Posterior vena cava (tissue), 2 donors: ENCODE measurements at places on chromosomes 1 and 21. TPM values are rescaled to one million over a fixed set of nuclear protein-coding genes. Genes with fewer than 3 reads are reported as not detected.

NECTIN4 gene
- 0.19 TPM for total RNA-seq

KRTAP19-1 gene
- total RNA-seq = not detected

AADACL4 gene
- not detected for total RNA-seq

HIVEP3 gene
- total RNA-seq = 5.5 TPM

RGS13 gene
- 1.2 TPM for total RNA-seq

SPRR1A gene
- not detected for total RNA-seq

CFHR3 gene
- total RNA-seq = 0.38 TPM

SPRR2F gene
- not detected for total RNA-seq

TOR1AIP2 gene
- 57.1 TPM for total RNA-seq

IGFN1 gene
- total RNA-seq = 0.90 TPM

DNA sequence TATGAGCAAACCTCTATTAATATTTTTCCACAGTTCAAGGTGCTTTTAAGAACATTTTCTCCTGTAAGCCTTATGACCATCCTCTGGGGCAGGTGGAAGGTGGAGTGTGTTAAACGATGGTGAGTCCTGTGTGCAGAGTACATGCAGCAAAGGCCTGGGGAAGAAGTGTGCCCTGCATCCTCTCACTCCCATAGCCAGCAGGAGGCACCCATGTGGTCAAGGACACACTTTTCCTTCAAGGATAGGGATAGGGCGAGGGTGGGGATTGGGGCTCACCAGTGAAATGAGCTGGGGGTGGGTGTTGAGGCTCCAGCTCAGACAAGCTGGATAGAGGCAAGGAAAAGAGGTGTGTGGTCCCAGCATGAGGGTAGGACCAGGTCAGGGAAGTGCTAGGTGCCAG is 120.8 kb upstream of the KCNE2 start:
- DNase-seq = no peak

- no peak for DNase-seq
These were observed 10.5 kb downstream of the MTX1 start for GRCh38 chr1:155218854-155219591.

- DNase-seq = peak; percentile 97
These were observed 699 bp downstream of the MAP3K6 start for GRCh38 chr1:27366113-27366410.

- no peak for DNase-seq
These were observed 84.2 kb upstream of the RGS2 start for GRCh38 chr1:192724670-192725069.

GRCh38 chr1:32972814-32973428 is 8.3 kb upstream of the RNF19B start:
- DNase-seq = peak; percentile 85

- DNase-seq = no peak
These were observed 185.4 kb downstream of the OMA1 start for GRCh38 chr1:58361134-58361533.

DNA sequence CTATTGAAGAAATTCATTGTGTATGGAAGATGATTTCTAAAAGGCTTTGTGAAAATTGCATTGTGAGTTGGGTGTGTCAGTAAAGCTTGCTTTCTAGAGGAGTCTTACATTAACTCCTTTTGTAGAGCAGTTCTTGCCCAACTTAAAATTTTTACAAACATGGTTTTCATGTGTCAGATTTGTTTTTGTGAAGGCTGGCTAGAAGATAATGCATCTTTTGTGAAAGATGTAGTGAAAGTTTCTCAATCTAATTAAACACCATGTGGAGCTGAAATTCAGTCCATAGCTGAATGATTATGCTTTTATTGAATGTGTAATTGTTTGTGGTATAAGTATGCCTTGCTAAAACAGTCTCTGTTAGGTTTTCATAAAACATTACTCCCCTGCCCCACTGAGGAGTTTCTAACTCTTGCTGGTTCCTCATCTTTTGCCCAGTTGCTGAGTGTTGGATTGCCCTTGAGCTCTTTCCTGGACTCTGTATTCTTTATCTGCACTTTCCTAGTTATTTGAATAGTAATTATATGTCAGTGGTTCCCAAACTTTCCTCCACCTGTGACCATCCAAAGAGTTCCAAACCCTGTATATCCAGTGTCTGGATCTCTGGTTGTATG is 38.0 kb downstream of the KCTD3 start:
- no peak for DNase-seq

- no peak for DNase-seq
These were observed 60.4 kb upstream of the TNFSF4 start for GRCh38 chr1:173267453-173267945.

DNA sequence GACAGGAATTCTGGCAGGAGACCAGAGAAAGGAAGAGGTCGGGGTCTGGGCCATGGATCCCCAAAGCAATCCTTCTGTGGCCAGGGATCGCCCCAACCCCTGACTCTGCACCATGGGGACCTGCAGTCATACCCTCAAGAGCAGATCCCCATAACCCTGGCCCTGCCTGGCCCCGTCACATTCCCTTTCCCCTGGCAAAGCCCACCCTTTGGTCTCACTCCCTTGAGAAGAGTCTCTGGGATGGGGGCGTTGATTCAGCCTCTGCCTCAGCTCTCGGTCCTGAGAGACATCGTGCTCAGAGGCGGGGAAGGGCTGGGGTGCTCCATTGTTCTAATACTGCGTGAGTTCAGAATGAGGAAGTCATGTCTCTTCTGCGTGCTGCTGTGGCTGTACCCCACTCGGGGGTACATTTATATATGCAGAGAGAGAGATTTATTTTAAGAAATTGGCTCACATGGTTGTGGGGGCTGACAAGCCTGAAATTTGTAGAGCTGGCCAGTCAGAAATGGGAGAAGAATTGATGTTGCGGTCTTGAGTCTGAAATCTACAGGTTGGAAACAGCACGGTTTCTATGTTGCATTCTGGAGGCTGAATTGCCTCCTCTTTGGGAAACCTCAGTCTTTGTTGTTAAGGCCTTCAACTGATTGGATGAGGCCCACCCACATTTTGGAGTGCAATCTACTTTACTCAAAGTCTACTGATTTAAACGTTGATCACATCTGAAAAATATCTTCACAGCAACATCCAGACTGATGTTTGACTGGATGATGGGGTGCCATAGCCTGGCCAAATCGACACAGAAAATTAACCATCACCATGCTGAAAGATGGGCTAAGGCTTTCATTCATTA is 4.2 kb upstream of the PADI2 start:
- DNase-seq = no peak

DNA sequence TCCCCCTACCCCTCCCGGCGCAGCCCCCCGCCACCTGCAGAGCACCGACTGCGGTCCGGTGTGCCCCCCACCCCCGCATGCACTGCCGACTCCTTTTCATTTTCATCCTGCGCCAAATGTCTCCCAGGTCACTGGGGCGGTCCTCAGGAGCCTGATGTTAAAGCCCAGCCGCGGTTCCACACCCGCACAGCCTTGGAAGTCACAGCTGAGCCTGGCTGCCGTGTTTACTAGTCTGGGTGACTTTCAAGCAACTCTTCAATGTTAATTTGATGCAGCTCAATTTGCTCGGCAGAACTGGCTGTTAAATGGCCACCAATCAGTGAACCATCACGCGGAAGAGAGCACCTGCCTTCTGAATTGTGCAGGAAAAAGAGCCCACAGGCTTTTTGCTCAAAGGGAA is 27.2 kb downstream of the THAP3 start:
- DNase-seq = no peak

DNA sequence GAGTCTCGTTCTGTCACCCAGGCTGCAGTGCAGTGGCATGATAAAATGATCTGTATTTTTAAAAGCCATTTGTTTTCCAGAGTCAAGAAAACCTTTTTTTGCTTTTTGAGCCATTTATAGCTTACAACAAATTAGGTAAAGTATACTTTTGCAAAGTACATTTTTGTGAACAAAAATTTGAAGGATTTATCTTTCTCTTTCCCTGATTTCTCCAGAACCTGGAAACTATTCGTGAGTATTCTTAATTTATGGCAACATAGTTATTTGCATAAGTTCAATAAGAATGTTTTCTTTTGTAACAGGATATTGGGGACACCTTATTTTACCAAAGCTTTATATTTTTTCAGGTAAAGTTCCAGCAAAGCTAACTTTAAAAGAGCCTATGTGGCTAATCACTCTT is 37.4 kb upstream of the SLC35F3 start:
- no peak for DNase-seq

GRCh38 chr1:166691476-166691875 is 147.8 kb upstream of the POGK start:
- no peak for DNase-seq

DNA sequence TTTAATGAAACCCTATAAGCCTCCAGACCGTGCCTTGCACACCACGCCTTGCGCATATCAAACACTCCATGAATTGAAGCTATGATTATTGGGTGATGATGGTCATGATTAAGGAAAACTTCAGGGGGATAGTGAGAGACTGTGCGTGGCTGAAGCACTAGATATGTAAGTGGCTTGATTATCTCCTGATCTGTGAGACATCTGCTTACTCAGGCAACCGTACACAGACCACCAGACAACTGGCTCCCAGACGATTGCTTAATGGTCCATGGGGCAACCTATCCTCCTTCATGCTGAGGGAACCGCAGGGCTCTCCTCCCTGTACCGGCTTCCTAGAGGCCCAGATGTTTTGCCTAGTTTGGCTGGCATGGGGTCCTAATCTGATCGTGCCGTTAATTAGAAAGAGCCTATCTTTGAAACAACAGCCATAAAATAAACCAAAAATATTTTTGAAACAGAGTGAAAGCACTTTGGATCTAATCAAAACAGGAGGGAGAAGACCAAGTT is 51.6 kb downstream of the IRF2BP2 start:
- no peak for DNase-seq

DNA sequence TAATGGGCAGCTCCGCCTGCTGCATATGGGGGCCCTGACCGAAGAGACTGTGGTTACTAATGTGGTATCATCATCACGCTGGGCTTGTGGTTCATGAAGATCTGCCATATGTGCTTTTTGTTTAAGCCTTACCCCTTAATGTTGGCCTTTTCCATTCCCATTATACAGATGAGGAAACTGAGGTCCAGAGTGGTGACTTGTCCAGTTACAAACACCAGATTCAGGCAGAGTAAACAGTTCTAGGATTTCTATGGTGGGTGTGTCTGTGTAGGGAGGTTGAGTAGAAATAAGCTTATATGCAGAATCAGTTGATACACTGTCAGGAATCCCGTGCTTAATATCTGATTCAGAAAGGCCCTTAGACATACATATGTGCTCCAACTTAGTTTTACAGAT is 691 bp downstream of the UTP11 start:
- no peak for DNase-seq

- no peak for DNase-seq
These were observed 57.6 kb upstream of the KIF1B start for GRCh38 chr1:10152709-10153284.

GRCh38 chr21:31682620-31683019 is 23.1 kb downstream of the SOD1 start:
- DNase-seq = no peak

DNA sequence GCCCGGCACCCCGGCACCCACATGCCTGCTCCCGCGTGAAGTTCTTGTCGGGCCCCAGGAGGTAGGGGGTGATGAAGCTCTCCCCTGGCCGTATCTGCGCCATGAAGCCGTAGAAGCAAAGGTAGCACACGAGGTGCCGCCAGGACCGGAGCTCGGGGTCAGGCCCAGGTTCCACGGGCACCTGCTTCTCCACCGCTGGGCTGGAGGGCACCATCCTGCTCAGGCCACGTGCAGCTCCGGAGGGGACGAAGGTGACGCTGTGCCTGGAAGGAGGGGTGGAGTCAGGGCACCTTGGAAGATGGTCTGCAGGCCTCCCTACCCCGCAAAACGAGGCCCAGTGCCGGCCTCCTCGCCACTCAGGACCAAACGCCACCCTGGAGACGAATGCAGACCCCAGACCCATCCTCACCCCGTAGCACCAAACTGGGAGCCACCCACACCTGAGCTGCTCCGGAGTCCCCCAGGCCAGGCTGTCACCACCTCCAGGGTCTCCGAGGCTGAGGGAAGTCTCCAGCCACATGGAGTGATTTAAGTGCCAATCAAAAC is 4.4 kb downstream of the SLC19A1 start:
- DNase-seq = peak; percentile 68
